ENCODE measurements at places on chromosomes 11 and 22.

DNA sequence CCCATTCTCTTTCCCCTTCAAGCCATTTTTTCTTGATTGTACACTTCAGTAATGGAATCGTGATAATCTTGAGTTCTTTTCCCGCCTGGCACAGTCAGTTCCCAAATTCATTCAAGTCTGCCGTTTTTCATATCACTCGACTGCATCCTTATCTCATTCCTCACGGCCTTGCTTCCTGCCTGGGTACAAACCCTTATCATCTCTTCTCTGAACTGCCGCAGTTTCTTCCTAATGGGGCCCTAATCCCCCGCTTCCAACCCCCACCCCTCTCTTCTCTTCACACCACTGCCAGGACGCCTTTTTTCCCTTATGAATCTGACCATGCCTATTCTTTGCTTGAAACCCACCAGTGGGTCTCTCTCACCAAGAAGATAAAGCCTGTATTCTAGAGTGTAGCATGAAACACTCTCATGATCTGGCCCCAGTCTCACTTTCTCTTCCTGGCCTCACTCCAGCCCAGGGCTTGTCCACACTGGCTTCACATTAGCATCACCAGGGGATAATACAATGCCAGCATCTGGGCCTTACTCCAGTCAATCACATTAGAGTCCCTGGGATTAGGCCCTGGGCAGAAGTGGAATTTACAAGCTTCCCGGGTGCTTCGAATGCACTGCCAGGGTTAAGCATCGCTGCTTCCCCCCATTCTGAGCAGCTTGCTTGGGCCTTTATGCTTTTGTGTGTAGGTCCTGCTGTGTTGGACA lies 102.1 kb downstream of the FBXO7 start:
- DNase-seq, result no peak

DNA sequence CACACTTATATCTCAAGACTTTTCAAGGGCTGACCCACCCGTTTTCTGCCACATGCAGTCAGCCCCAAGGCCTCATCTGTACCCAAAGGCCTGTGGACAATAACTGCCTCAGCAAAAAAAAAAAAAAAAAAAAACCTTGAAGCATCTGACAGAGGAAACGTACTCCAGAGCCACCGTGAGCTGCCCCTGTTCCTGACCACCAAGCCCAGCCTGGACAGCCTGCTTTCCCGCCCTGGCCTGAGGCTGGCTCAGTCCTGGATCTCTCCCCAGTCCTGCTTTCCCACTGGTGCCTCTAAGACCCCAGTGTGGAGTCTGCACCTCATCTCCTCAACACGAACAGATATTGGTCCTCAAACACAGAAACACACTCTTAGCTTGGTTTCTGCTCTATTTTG lies 66.5 kb downstream of the SLC35F2 start:
- DNase-seq, result peak; percentile 54

DNA sequence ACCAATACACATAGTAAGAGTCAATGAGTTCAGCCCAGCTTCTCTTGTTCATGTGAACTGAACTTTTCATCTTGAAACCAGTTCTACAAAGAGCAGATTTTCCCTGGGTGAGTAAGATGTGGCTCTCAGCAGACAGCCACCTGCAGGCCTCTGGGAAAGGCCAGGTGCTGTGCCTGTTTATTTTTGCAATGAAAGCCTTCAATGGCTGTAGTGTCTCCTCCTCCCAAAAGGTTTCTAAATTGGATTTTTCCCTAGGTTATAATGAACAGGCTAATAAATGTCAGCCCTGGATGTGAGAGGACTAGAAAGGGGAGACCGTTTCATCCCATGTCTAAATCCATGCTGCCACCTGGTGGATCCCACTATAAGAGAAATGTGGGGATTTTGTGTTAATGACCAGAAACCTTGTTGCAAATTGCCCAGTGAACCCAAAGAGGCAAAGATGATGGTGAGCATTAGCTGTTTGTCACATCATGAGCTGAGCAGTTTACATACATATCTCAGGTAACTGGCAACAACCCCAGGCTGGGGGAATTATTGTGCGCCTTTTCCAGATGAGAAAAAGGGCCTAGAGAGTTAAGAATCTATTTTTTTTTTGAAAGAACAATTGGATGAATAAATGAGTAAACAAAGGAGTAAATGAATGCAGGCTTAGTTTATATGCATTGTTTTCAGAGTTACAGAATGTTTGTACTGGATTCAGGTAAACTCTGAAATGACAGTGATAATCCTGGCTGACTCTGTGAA lies 12.7 kb downstream of the C11orf91 start:
- peak; percentile 86 for DNase-seq

DNA sequence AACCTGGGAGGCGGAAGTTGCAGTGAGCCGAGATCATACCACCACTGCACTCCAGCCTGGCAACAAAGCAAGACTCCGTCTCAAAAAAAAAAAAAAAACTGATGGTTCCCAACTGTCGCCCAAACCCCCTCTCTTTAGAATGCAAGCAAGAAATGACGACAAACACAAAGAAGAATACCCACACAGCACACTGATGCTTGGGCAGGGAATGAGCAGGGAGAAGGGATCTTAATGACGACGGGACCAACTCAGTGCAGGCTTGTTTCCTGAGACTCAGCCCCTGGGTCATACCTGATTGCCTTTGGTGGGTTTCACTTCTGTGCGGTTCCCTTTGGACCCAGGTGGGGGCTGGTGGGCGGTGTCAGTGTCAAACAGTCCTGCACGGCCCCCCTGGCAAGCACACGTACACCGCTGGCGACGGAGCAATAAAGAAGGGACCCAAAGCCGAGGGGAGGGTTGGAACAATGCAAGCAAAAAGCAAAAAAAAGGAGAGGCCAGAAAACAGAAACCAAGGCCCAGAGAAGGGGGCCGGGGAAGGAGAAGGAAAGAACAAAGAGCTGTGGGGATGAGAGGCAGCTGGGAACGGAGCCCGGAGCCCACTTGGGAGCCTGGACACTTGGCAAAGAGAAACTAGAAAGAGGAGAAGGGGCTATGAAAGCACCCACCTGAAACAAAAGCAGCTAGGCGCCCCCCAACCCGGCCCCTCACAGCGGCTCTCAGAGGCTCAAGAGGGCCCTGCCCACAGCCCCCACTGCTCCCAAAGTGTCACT lies 99.6 kb downstream of the CELSR1 start:
- DNase-seq, result no peak

DNA sequence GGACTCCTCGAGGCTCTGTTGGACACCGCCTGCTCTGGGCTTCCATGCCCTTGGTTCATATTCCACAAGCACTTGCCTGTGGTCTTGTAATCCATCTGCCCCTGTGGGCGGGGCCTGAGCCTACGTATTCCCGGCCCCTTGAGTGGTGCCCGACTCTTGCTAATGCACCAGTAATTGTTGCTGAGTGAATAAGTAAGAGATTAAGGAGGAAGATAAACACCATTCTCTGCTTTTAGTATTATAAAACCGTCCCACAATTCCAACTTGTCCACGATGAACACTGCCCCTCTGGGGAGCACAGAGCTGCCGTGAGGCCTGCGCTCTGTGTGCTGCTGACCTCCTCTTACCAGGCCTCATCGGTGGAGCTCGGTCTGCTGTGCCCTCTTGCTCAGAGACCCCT lies 50.3 kb downstream of the MICAL2 start:
- DNase-seq, result peak; percentile 50

DNA sequence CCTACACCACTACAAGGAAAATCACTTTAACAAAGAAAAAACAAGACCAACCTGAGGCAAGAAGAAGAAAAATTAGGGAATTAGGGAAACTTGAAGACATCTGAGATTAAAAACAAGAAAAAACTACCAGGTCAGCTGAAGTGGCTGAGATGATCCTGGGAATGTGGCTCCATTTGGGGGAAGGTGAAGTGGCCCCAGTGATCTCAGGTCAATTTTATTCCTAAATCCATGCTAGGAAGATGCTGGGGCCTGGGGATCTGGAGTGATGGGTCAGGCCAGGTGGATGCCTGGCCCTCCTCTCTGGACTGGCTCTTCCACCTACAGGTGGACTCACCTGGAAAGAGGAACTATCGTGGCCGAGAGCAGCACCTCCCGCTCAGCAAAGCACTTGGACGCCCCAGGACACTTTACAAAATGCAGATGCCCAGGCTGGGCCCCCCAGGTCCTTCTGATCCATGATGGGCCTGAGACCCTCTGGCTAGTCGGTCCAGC lies 6.7 kb downstream of the TOP3B start:
- no peak for DNase-seq

DNA sequence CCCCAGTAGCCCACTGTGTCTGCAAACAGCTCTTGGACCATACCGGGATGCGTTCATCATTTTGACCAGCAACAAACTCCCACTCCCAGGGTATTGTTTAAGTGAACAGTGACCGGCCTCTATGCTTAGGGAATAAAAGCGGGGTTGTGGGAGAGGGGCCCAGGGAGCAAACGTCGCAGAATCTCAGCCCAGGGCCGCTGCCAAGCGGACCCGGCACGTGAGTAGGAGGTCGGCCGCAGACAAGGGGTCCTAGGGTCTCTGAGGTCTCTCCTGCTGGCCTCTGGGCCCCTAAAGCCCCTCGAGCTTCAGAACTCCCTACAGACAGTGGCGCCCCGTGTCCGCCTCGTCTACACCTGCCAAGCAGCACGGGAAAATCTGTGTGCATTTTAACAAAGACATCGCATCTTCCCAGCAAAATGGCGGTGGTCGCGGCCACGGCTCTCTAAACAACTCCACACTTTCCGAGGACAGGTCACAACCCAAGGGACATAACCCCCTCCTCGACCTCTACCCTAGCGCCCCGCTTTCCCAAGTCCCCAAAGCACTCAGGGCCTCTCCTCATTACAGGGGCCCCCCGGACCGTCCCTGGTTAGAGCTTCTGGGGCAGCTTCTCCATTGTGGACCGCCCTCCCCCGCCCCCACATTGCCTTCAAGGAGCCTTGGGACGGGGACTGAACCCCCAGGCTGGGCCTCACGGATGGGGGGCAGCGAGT lies 3.9 kb upstream of the GCAT start:
- DNase-seq, result no peak

- DNase-seq, result no peak
Measured at GRCh38 chr11:12103411-12104225, 6.8 kb upstream of the MICAL2 start.

DNA sequence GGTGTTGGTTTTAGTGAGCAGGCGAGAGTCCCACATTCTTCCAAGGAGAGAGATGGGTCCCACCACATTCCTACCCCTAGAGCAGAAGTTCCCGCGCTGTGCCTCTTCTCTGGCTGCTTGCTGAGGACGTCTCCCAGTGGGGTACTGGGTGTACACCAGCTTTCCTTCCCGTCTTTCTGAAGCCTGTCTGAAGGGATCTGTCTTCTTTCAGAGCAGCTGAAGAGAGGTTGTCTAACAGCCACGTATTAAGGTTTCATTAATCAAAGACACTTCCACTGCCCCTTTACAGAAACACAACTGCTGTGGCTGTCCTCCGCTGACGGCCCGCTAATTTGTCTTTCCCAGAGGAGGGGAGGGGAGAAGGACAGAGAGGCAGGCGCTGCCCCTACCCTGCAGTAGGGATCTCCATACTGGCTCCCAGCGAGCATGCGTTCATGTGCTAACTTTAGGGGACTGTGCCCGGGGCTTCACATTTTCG lies 56.0 kb downstream of the ZBTB16 start:
- peak; percentile 76 for DNase-seq

- DNase-seq, result peak; percentile 95
Measured at GRCh38 chr11:107043242-107044006, 25.1 kb upstream of the GUCY1A2 start.

DNA sequence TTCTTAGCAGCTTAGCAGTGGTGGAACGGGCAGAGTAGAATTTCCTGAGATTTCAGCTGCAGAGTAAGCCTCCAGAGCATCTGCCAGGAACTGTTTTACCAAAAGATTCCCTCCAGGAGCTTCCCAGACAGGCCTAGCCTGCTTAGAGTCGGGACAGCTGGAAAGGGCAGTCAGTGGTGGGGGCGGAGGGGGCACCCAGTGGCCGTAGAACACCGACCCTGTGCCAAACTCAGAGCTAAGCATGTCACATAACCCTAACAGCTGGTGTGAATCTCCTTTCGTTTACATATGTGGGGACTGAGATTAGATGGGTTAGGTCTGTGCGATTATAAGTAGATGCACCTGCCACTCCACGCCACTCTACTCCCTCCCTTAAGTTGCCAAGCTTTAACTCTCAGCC lies 80.0 kb upstream of the CRTAM start:
- DNase-seq, result no peak

GRCh38 chr22:28955817-28956216 lies 72.4 kb downstream of the ZNRF3 start:
- DNase-seq, result no peak

All from cardiac muscle cell (in vitro differentiated cells and primary cell).